ENCODE measurements at places on chromosomes 12 and 14.

DNA sequence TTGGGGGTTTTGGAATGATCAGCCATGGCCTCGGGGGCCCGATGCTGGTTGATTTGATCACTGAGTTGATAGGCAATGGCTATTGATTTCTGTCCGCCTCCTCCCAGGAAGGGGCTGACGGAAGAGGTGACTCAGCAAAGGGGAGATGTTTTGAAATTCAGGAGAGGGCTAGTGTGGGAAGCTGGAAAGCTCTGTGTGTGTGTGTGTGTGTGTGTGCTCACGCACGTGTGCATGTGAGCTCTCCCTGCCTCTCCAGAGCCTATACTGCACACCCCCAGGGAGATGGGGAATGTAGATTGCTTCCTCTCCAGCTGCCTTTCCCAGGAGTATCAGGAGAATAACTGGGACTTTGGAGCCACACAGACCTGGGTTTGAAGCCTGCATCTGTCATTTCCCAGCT is 184.9 kb upstream of the MYL2 start:
- DNase-seq, result no peak

DNA sequence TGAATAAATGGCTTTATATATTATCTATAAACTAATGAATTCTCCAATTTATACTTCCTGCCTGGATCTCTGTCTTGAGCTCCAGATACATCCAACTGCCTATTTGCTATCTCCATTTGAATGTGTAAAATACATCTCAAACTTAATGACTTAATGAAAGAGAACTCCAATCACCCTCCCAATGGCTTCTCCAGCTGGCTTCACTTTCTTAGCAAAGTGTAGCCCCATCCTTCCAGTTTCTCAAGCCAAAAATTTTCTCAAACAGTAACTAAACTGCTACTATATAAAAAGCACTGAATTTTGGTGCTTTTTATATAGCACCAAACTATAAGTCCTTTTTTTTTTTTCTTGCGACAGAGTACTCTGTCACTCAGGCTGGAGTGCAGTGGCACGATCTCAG is 2.6 kb downstream of the CRY1 start:
- DNase-seq, result no peak

DNA sequence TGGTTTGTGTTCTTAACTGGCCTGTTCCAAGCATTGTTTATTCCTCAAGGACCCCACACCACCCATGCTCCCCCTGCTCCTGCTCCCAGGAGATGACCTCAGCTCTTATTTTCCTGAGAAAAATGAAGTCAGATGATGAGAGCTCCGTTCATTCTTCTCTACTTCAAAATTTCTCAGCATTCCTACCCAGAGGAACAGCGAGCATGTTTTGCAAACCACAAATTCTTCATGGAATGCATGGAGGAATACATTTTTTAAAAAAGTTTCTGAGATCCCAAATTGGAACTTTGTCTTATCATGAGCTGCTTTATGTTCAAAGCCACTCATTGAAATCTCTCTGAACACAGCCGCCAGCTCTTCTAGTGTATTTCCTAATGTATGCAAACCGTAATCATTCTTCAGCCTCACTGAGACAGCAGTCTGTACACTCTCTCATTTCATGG is 44.9 kb downstream of the SYNE2 start:
- no peak for DNase-seq

- DNase-seq, result peak; percentile 75
Observed at GRCh38 chr14:22882529-22883172, 371 bp upstream of the REM2 start.

- no peak for DNase-seq
Observed at GRCh38 chr12:27226407-27226929, 17.6 kb upstream of the STK38L start.

DNA sequence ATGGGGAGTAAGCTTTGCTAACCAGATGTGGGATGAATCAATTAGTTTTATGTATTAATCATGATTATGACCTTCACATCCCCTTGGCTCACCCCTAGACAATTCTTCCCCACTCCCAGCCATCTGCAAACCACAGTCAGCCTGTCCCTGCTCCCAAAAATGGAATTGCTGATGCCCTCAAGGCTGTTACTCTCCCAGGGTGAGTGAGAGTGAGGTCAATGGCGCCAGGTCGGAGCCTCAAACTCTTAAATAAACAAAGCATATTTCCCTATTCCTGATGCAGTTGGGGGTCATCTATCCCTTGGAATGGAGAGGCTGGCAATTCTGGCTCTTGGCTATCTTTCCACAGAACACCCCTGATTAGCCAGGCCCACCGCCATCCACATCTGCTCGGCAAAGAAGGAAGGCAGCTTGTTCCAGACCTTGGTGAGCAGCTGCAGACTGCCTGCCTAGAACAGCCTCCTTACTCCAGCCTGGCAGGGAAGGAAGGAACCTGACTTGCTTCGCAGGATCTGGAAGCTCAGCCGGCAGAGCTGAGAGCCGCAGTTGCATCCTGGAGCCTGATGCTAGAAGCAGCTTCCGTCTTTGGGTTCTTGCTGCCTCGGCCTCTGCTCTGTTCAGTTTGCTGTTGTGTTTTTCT is 57.0 kb downstream of the SMUG1 start:
- DNase-seq, result no peak

GRCh38 chr14:89303456-89304435 is 113.3 kb downstream of the FOXN3 start:
- DNase-seq, result peak; percentile 81

GRCh38 chr12:131511391-131511802 is 199.5 kb upstream of the SFSWAP start:
- DNase-seq, result no peak

GRCh38 chr14:86575141-86575540 is 1045.2 kb downstream of the FLRT2 start:
- no peak for DNase-seq

GRCh38 chr14:54975856-54976255 is 51.0 kb downstream of the WDHD1 start:
- DNase-seq, result no peak

- DNase-seq, result peak; percentile 32
Observed at GRCh38 chr14:54902143-54902520, 494 bp downstream of the GCH1 start.

DNA sequence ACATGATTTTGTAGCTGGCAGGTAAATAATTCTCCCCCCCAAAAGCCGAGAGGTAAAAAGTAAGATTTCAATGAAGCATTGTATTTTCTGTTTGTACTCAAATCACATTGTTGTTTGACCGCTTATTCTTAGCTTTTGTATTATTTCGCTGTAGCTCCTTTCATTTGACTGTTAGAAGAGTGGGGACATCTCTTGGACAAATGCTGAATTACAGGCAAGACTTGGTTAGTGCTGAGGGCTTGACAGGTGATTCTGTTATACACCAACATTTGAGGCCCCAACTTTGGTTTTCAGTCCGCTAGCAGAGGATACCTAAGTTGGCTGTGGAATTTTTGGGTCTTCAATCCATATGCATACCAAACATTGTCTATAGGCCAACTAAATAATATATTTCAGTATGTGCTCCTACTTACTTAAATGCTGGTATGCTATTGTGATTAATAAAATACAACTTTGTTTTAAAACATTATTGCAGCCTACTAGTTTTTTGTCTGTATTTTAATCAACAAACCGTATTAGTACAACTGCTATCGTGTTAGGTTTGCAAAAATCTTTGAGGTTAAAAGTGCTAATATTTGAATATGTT is 102.2 kb downstream of the ERC1 start:
- DNase-seq, result peak; percentile 68

DNA sequence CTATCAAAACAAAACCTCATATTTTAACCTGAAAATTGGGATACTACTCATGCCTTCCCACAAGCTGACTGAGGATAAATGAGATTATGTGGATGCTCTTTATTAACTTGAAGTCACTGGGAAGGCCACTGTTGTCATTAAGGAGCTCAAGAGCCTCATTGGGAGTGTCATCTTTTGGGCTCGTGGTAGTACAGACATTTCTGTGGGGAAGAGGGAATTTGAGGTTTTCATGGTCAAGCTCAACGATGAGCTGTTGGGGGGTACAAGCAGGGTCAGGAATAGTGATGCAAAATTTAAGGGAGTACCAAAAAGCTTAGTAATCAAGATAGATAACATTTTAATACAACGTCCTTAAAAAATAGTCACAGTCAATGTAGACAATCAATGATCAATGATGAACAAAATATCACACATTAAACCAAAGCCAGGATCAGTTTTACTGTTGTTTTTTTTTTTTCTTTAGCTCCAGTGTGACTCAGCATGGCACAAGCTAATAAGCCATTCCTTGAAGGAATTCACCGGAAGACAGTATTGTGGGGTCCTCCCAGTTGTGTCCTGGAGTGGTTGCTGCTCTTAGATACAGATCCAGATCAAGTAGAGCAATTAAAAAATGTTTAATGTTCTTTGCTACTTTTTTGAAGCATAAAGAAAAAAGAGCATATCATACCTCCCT is 130.9 kb downstream of the C12orf75 start:
- DNase-seq, result no peak

DNA sequence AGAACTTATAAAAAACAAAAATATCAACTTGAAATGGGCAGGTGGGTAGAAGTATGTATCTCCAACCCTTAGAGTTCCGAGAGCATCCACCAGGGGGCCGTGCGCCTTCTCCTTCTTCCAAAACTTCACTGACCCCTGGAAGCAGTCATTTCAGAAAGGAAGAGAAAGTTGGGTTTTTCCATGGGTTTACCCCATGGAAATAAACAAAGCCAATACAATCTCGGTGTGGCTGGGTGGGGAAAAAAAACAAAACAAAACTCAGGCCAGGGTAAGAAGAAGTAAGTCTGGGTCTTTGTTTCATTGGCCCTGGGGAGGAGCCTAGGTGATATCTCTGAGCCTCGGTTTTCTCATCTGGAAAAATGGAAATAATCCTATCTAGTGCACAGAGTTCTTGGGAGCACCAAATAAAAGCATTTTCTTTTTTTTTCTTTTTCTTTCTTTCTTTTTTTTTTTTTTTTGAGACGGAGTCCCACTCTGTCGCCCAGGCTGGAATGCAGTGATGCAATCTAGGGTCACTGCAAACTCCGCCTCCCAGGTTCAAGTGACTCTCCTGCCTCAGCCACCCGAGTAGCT is 33.6 kb upstream of the HNF1A start:
- no peak for DNase-seq

GRCh38 chr12:22286569-22286968 is 47.9 kb downstream of the ST8SIA1 start:
- DNase-seq, result no peak

GRCh38 chr14:94969766-94970165 is 187.6 kb downstream of the DICER1 start:
- DNase-seq, result no peak

GRCh38 chr12:120639771-120640721 is at the start of gene CABP1:
TSS of gene CABP1 (plus strand) at chr12:120640626. CDS start at chr12:120640686, 60 bp downstream.
- no peak for DNase-seq

DNA sequence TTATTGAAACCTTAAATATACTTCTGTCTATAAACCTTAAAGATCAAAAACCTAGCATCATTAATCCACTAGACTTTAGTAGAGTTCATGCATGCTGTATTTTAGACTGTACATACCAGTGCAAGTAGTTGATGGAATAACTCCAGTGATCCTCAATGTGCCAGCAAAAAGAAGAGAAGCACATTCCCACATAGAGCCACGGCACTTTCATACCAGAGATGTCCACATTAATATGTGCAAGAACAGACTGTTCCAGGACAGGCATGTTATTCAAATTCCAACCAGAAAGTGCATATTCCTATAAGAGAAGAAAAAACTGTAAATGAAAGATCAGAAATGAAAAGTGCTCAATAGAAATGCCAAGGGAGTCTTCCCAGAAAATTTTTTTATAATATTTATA is 55.0 kb downstream of the KDM5A start:
- DNase-seq, result no peak

DNA sequence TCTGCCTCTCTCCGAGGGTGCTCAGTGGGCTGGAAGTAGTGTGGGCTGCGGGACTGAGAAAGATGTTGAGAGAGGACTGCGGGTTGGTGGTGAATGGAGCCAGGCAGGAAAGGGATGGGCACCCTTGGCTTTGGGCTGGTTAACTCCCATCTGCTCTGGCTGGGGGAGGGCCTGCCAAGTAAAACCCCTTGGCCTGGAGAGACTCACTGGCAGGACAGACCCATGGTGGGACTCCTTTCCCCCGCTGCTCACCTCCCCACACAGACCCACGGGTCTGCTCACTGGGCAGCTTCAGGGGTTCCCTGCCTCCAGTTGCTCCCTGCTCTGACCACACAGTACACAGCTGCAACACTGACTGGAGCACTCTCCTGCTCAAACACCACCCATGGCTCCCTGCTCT is 54.1 kb downstream of the KRT80 start:
- DNase-seq, result no peak

- no peak for DNase-seq
Observed at GRCh38 chr12:47068539-47068938, 10.9 kb upstream of the PCED1B start.

- no peak for DNase-seq
Observed at GRCh38 chr14:31170411-31170810, 37.2 kb downstream of the HECTD1 start.

DNA sequence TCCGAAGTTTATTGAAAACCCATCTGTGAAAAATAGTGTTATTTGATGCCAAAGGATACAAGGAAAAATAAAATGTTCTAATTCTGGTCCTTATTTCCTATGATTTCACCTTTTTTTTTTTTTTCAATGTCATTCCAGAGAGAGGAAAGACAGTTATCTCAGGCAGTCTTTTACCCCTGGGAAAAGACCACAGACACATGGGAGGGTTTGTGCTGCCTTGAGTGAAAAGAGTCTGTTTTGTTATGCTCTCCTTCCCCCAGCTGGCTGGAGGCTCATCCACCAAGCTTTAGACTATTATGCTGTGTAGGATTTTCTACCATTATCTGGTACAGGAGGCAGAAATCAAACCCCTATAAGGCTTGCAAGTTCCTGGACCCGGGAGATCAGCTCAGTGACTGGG is 151.8 kb downstream of the CRADD start:
- DNase-seq, result no peak

- DNase-seq, result no peak
Observed at GRCh38 chr12:108967869-108968540, 52.9 kb downstream of the SVOP start.

- no peak for DNase-seq
Observed at GRCh38 chr12:115700081-115700480, 577.4 kb downstream of the MED13L start.

GRCh38 chr14:101246894-101247841 is 314.1 kb upstream of the DIO3 start:
- DNase-seq, result no peak

Data from NCI-H2107 (cell line).